ENCODE measurements at places on chromosomes 1 and 21. TPM values are rescaled to one million over a fixed set of nuclear protein-coding genes. Genes with fewer than 3 reads are reported as not detected.

DNA sequence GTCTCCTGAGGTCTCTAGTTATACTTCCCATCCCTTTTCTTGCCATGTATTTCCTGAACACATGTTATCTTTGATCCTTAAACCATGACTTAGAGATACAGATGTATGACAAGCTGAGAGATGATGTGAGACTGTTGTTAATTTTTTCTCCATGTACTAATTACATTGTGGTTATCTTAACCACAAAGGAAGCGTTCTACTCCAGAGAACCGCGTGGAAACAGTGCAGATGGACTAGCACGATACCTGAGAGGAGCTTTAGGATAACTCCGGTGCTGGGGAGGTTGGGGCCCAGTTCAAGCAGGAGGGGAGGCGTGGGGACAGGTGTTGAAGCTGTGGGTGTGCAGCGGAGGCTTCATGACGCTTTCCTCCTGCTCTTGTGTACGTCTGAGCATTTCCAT lies 17.5 kb downstream of the PDE9A start:
- DNase-seq = no peak

DNA sequence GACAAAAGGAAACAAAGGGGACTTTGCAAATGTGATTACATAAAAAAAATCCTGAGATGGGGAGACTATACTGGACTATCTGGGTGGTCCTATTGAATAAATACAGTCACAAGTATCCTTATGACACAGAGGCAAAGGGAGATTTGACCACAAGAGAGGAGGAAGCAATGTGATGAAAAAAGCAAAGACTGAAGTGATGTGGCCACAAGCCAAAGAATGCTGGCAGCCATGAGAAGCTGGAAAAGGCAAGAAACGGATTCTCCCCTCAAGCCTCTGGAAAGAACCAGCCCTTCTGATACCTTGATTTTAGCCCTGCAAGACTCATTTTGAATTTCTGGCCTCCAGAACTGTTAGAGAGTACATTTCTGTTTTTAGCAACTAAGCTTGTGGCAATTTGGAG lies 36.4 kb downstream of the OLFML2B start:
- DNase-seq = peak; percentile 56

DNA sequence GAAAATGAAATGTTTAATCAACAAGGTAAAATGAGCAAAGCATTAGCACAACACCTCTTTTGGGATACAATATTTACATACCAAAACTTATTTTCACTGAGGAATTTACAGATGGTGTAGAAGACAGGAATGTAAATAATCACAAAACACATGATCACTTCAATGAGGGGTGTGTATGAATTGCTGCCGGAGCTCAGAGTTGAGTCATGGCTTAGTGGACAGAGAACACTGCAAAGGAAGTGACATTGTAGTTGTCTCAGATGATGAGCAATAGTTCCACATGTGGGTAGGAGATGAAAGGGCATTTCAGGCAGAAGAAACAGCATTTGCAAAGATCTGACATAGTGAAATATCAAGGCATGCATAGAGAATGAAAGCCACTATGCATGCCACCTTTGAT lies 5.6 kb upstream of the KPRP start:
- peak; percentile 2 for DNase-seq

The GLUL gene
- polyA plus RNA-seq = 228 TPM

DNA sequence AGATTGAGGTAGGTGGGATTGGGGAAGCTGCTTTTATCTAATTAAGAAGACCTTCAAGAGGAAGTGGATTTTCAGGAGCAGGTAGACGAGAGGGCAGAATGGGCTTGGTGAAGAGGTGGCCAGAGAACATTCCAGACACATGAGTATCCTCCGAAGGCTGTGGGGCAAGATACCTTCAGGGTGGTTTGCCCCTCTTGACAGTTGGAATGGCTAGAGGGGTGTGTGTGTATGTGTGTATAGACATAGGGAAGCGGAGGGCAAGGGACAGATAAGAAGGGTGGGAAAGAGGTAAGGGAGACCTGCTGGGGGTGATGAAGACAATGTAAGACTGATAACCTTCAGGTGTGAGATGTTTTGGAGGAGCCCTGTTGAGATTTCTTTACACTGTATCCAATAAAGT lies 46.8 kb upstream of the TSPAN2 start:
- no peak for DNase-seq
